ENCODE measurements at places on chromosomes 11 and 22.
A peak's percentile ranks its signal among the peaks of the same experiment; 100 is the strongest.

- peak; percentile 37 for DNase-seq
These were observed 18.6 kb upstream of the SCARF2 start for GRCh38 chr22:20456064-20456721.

DNA sequence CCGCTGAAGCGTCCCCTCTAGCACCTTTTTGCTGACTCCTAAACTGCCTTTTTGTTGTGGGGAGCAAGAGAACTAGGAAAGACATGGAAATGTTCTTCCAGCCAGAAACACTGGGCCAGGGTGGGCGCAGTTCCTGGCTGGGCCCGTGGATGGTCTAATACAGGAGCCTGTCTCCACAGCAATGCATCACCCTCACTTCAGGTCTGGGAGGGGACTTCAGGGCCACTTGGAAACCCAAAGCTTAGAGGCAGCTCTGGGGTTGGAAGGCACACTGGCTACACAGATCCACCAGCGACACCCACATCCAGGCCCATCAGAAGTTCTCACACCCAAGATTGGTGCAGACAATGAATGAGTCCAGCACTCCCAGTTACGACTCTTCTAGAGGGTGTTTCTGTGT, 120.3 kb downstream of the ETS1 start:
- no peak for DNase-seq

- DNase-seq: no peak
These were observed 81.3 kb upstream of the CADM1 start for GRCh38 chr11:115585361-115586024.

- DNase-seq: no peak
These were observed 31.4 kb upstream of the TTC12 start for GRCh38 chr11:113282898-113283437.

DNA sequence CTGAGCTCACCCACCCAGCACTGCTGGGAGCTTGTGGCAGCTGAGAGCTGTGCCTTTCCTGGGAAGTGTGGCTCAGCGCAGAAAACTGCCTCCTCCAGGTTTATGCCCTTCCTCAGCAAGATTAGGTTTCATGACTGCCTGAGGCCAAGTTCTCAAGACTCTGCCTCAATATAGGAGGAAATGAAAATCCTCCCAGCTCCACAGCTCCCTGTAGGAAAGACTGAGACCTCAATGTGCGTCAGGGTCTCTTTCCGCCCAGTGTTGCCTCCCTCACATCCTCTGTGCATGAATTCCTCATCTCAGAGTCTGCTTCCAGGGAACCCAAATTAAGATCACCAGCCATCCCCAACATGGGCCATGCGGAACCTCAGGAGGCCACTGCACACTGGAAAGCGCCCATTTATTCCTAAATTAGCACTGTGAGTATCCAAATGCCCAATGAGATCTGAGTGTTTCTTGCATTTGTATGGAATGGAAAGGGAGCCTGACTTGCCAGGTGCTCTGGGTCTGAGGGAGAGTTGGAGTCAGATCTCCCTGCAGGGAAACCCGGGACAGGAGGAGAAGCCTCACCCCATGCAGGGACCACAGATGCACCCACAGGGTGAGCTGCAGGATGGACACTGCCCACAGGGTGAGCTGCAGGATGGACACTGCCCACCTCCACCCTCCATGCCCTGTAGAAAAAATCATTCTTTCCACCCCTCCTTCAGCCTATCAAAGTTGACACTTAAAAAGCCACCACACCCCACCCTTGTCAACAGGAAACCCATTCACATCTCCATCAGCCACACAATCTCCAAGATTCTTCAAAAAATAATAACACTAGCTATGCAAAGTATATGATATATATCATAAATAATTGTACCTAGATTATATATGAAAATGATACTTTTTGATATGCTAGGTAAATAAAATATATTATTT, 97.4 kb upstream of the IGLL5 start:
- no peak for DNase-seq

GRCh38 chr11:79026803-79027445, 413.9 kb downstream of the TENM4 start:
- no peak for DNase-seq

DNA sequence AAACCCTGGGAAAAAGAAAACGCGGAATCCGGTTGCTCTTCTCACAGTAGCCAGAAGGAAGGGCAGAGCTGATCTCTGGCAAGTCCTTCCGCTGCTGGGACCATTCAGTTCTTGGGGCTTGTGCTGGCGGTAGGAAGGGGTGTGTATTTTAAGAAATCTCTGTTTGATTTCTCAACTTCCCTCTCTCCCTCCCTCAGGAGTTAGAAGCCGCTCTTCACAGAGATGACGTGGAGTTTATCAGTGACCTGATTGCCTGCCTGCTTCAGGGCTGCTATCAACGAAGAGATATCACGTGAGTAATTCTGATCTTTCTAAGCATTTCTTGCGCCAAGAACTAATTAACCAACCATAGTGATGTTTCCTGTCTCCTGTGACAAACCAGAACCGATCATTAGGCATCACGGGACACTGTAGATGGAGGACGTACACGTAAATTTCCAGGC, 85.9 kb upstream of the SLC25A18 start:
- DNase-seq: no peak

- DNase-seq: no peak
These were observed 8.5 kb downstream of the EMID1 start for GRCh38 chr22:29214232-29214631.

DNA sequence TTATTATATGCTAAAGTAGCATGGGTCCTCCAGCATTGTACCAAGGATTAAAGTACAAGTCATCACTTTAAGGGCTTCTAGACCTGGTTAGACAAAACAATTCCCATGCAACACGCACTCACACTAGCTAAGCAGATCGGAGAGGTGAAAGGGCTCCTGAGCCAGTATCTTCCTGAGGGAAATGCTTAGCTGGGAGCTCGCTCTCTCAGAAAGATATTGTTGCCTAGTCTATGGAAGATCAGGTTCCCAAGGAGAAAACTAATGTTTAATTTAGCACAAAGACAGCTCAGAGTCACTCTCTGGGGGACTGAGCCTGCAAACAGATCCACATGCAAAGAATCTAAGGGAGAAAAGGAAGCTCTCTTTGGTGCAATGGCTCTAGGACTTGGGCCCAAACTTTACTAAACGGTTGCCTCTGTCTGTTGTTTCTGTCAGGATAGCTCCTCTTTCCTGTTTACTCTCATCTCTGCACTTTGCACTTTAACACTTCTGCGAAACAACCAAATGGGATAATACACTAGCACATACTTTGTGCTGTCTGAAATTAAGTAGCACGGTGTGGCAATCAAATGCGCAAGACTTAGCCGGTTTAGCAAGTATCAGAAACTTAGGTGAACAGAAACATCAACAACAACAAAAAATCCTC, 10.7 kb downstream of the MAML2 start:
- no peak for DNase-seq

DNA sequence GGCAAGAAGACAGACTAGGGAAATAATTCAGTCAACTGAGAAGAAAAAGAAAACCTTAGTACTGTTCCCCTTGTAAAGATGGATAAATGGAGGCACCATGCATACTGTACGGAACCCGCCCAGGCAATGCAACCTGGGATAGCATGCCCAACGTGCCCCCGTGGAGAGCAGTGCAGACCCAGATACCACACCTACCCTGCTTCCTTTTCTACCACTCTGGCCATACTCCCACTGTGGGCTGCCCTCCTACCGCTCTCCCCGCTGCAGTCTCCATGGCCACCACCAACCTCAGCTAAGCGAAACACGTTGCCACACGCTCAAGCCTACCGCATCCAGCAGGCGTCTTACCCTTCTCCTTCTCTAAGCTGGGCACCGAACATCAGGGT, 117.4 kb upstream of the SERPIND1 start:
- no peak for DNase-seq

GRCh38 chr22:36171941-36172340, 11.4 kb upstream of the APOL3 start:
- no peak for DNase-seq

DNA sequence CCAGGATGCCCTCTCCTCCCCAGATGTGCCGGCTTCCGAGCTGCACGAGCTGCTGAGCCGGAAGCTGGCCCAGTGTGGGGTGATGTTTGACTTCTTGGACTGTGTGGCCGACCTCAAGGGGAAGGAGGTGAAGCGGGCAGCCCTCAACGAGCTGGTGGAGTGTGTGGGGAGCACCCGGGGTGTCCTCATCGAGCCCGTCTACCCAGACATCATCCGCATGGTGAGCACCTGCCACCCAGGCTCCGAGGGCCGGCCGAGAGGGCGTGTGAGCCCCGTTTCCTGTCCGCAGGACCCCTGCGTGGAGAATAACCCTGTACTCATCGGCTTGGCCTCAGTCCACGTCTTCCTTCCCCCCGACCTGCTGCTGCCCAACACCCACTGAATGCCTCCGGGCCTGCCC, 2.2 kb downstream of the PPP2R5B start:
- no peak for DNase-seq

All from stimulated activated CD8-positive, alpha-beta memory T cell treated with anti-CD3 and anti-CD28 coated beads, Interleukin-7, amount 100 ng/mL, for 24 hours (primary cell).